D721Med (cell line): ENCODE measurements at places on chromosomes 12 and 14.

GRCh38 chr12:130017591-130018449 is 114.0 kb upstream of the TMEM132D start:
- no peak for DNase-seq

DNA sequence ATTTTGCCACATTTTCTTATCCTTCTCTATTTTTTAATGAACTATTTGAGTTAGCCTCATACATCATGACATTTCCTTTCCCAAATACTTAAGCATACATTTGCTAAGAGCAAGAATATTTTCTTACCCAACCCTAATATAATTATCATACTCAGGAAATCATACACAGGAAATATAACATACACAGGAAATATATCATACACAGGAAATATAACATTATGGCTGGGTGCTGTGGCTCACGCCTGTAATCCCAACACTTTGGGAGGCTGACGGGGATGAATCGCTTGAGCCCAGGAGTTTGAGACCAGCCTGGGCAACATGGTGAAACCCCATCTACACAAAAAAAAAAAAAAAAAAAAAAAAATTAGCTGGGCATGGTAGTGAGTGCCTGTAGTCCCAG is 4.9 kb downstream of the NCKAP1L start:
- DNase-seq, result no peak

- DNase-seq, result no peak
Observed at GRCh38 chr12:31369712-31370521, 44.0 kb upstream of the SINHCAF start.

DNA sequence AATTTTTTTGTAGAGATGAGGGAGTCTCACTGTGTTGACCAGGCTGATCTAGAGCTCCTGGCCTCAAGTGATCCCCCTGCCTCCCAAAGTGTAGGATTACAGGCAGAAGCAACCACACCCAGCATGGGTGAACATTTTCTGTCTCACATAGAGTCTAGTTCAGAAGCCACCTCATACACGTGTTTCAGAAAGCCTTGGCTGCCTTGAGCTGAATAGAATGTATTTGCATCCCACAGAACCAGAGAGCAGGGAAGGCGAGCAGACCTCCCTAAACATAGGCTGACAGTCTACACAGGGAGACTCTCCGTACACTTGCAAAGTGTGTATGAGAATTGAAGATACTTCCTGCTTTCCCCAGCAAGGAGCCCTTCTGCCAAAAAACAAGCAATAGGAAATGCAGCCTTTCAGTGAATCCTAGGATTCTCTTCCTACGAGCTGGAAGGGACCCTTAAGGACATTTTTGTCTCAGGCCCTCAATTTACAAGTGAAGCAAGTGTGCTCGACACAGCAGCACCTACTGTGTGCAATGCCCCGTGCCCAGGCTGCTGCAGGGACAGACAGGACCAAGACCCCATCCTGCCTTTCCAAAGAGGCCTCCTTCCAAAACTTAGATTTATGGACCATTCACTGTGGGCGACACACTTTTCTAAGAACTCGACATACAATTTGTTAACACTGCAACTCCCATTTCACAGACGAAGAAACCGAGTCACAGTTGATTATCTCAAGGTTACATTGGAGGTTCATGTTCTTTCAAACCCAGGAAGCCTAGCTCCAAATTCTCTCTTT is 11.2 kb downstream of the NUAK1 start:
- DNase-seq, result no peak

- no peak for DNase-seq
Observed at GRCh38 chr14:105413544-105413886, 6.1 kb upstream of the MTA1 start.
